Activated CD4-positive, CD25-positive, alpha-beta regulatory T cell treated with anti-CD3 and anti-CD28 coated beads, Interleukin-2, amount 50 U/mL, for 24 hours (primary cell): ENCODE measurements at places on chromosomes 5 and 9.

- no peak for ATAC-seq
Measured at GRCh38 chr5:143551820-143552251, 148.3 kb upstream of the NR3C1 start.

GRCh38 chr5:58924306-58924705, 341.4 kb downstream of the RAB3C start:
- ATAC-seq = no peak

DNA sequence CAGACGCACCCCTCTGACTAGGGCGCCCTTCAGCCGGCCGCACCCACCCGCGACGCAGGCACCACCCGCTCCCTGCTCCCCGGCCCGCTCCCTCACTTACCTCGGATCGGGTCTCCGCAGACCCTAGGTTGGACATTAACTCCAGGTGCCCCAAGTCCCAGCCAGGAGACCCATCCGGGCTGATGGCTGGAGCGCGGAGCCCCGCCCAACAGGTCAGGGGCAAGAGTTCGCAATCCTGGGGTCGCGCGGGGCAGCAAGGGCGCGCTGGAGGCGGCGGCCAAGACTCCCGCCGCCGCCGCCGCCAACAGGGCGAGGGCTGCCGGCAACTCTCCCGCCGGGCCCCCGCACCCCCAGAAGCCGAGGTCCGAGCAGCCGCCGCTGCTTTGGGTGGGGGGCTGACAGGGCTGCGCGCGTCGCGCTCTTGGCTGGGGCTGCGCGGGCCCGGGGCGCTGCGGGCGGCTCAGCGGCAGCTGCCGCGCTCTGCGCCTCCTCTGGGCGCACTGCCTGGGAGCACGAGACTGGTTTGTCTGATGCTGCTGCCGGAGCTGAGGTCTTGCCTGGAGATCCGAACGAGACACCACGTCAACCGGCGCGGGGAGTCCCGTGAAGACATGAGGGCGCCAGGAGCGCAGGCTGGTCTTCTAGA, at the start of gene GDNF:
Gene GDNF, minus strand, starts transcription at position 635 of the 646 bp plus-strand sequence. CDS start 5,245 bp downstream, outside the sequence.
- ATAC-seq = no peak

GRCh38 chr5:40988746-40989510, 79.6 kb downstream of the C7 start:
- ATAC-seq = no peak

GRCh38 chr5:113296676-113297075, 138.1 kb downstream of the TSSK1B start:
- no peak for ATAC-seq

GRCh38 chr5:51881901-51882300, 498.7 kb downstream of the ISL1 start:
- ATAC-seq = no peak

DNA sequence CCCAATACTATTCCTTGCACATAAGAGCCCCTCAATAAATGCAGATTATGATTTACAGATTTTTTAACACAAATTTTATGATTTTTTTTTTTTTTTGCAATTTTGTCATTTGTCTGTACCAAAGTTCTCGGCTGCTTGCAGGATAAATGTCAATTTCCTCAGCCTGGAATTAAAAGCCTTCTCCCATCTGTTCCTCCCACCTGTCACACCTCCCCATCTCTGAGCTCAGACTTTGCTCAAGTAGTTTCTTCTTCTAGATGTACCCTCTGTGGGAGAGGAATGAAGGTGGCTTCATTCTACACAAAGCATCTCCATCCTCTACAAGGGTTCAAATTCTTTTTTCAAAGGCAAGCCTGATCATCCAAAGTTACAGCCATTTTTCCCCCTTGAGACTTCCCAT, 153.7 kb upstream of the GRAMD2B start:
- no peak for ATAC-seq

DNA sequence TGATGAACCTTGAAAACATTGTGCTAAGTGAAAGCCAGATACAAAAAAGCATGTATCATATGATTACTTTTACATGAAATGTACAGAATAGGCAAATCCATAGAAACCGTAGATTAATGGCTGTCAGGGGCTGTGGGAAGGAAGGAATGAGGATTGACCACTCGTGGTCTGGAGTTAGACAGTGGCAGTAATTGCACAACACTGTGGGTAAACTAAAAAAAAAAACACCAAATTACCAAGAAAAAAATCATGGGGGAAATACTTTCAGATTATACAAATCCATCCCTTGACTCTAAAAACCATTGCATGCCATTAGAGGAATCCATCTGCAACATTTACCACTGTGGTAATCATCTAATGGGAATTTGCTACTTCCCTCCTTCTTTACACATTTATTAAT, 140.0 kb downstream of the SIL1 start:
- ATAC-seq = no peak

GRCh38 chr9:69193685-69194032, 19.6 kb downstream of the TJP2 start:
- ATAC-seq = no peak

DNA sequence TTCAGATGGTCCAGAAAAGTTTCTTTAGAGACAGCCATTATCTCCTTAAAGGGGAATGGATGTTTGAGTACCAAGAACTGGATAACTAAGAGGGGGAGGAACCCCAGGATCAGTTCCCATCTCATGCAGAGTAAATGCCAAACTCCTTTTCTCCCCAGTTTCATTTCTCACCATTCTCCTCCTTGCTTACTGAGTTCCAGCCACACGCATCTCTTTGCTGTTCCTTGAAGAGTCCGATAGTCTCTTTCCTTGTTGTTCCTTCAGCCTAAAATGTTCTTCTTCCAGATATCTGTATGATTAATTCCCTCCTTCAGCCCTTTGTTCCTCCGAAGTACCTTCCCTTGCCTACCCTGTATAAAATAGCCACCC, 30.0 kb downstream of the KDM4C start:
- no peak for ATAC-seq

DNA sequence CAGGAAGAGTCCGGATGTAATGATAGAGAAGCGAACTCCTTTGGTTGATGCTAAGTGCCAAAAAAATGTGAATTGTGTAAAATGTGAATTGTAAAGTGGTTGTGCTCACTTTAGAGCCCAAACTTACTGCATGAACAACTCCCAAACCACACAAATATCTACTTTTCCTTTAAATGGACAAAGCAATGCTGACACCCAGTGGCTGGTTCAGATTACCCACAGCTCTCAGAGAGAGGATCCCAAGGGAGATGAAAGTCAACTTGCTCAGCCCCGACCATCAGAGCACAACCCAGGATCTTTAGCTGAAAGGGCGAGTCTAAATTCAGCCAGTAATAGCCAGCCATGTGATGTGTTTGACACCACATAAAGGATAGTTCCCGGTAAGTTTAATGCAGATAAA, 133.7 kb downstream of the NMUR2 start:
- no peak for ATAC-seq

GRCh38 chr5:142969186-142969585, 199.0 kb downstream of the ARHGAP26 start:
- no peak for ATAC-seq

GRCh38 chr9:93173365-93174051, 10.4 kb upstream of the WNK2 start:
- ATAC-seq = no peak

GRCh38 chr5:6752236-6752635, 39.0 kb downstream of the TENT4A start:
- no peak for ATAC-seq
